ENCODE measurements at places on chromosomes 13 and 19. TPM values are rescaled to one million over a fixed set of nuclear protein-coding genes. Genes with fewer than 3 reads are reported as not detected.
A peak's percentile ranks its signal among the peaks of the same experiment; 100 is the strongest.

Gene HNRNPUL1
- 79.3 TPM for total RNA-seq

GRCh38 chr13:34114581-34114980 lies 296.6 kb downstream of the RFC3 start:
- no peak for DNase-seq

GRCh38 chr19:16373532-16373931 lies 48.9 kb downstream of the KLF2 start:
- no peak for DNase-seq

DNA sequence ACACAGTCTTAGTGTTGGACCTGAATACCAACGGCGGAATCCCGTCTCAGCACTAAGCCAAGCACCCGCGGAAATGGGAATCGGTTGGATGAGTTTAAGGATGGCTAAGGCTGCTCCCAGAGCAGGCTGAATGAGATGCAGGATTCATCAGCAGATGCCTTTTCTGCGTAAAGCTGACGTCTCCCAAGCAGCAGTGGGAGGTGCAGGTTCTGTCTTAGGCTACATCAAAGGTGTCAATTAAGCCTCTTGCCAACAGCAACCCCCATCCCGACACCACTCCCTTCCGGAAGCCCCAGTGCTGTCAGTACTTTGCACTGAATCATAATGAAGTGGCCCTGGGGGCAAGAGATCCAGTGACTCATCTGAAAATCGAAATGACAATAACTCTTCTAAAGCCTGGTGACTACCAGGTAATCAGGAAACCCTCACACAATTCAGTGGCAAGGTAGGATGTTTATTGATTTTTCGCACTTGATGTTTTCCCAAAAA lies 275.6 kb downstream of the DCLK1 start:
- DNase-seq = no peak

GRCh38 chr19:20077791-20078463 lies at the start of gene ZNF90:
Gene ZNF90 (plus strand): TSS chr19:20078000. CDS start chr19:20078133, 133 bp downstream.
- DNase-seq = peak; percentile 96

Gene C19orf44
- total RNA-seq = 4.7 TPM

Gene MCEMP1
- total RNA-seq = 0.26 TPM

Gene MCF2L
- 15.3 TPM for total RNA-seq

- DNase-seq = no peak
These were observed 5.7 kb upstream of the ZC3H13 start for GRCh38 chr13:46058268-46058667.

DNA sequence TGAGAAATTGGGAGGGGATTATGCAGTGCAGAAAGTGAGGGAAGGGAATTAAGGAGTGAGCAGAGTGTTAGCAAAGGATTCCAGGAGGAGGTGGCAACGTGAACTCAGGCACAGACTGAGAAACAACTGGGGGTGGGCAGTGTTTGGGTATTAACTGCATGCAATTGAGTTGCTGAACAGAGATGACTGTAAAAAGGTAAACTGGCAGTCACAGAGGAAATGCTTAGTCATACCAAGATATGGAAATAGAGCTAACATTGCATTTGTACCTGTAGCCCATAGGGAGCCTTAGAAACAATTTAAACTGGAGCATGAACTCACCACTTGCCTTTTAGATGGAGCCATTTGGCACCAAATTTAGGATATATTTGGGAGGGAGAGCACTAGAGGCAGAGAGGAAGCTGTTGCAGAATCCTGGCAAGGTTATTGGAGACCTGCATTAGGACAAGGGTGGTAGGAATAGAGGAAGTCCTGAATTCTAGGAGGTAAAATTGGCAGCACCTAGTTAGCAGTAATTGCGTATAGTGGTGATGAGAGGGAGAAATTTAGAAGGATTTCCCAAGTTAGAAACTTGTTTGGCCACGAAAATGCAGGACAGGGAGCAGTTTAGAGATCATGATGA lies 100.6 kb upstream of the FRY start:
- DNase-seq = no peak
